ENCODE measurements at places on chromosomes 11 and 22.

DNA sequence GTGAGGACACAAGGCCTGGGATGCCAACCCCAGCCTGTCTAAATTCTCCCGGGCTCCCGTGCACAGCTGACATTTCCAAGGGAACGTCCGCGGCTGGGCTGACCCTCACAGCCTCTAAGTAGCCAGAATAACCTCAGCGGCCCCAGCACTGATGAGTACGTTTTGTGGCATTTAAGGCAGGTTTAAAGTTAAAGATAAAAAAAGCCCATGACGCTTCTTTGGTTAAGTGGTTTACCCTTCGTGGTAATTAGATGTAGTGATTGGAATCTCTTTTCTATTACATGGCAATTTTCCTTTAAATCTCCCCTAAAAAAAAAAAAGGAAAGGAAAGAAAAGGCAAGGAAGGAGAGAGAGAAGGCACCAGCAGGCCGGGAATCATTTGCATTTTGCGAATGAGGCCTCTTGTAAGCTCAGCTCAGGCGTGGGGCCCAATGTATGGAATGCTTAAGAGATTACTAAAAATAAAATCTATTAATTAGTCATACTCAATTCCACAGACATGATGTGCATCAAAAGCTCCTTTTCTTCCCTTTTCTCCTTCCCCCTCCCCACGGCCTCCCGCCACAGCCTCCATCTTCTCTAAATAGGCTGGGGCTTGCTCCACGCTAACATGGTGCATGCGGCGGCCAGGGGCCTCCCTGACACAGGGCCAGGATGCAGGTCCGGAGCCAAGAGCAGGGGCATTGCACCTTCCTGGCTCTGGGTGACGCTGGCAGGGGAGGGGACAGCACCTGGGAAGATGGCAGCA lies 44.1 kb downstream of the MACROD1 start:
- no peak for DNase-seq

DNA sequence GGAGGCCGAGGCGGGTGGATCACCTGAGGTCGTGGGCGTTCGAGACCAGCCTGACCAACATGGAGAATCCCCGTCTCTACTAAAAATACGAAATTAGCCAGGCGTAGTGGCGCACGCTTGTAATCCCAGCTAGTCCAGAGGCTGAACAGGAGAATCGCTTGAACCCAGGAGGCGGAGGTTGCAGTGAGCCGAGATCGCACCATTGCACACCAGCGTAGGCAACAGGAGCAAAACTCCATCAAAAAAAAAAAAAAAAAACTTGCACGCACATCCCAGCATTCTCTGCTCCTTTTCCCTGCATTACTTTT lies 934 bp upstream of the ATL3 start:
- DNase-seq = no peak

- no peak for DNase-seq
Observed at GRCh38 chr22:35785181-35785923, 67.7 kb downstream of the APOL5 start.

- no peak for DNase-seq
Observed at GRCh38 chr22:26328221-26328620, 100.8 kb upstream of the ASPHD2 start.
